Activated CD8-positive, alpha-beta memory T cell treated with anti-CD3 and anti-CD28 coated beads for 4 hours (primary cell): ENCODE measurements at places on chromosomes 16 and 17.

DNA sequence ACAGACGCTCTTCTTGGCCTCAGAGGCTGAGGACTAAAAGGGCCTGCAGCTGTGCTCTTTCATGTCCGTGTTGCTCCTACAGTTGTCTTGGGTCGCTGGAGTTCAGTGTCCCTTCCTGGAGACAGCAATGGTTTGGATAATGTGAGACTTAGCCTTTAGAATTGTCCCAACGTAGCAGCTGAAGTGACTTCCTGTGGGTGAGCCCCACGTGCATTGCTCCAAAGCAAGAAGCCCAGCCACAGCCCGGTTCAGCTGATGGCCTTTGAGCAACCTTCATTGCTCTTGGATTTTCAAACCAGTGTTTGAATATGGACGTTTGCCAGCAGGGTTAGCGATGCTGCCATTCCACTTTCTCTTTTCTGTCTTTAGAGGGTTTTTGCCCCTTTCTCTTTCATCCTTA is 19.7 kb downstream of the TMEM11 start:
- no peak for DNase-seq

- no peak for DNase-seq
Observed at GRCh38 chr17:50037321-50038107, 18.4 kb upstream of the ITGA3 start.

DNA sequence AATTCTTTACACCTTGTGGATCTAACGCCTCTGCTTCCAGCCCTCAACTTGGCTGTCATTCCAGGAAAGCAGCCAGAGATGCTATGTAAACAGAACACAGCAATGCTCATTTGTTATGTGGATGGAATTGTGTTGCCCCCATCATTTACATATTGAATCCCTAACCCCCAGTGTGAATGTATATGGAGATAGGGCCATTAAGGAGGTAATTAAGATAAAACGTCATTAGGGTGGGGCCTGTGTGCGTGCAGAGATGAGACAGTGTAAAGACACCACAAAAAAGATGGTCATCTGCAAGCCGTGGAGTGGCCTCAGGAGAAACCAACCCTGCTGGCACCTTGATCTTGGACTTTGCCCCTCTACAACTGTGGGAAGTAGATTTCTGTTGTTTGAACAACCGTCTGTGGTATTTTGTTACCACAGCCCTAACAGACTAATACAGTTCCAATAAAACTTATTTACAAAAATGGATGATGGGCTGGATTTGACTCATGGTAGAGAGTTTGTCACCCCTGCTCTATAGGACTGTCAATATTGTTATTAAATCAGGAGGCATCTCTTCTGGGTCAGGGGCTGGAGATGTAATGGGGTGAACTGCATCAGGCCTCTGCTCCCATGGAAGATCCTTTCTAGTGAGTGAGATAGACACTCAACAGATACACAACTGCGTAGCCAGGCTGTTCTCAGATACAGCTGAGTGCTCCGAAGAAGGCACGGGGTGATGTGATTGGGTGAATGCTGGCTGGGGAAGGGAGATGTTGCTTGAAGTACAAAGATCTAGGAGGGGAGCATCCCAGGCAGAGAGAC is 339.0 kb downstream of the SNX29 start:
- no peak for DNase-seq

GRCh38 chr17:35119370-35120165 is at the start of gene RAD51D:
Gene RAD51D, minus strand, starts transcription at chr17:35119860. Its CDS starts 247 bp downstream, at chr17:35119613.
- DNase-seq, result peak; percentile 61

- no peak for DNase-seq
Observed at GRCh38 chr17:17088541-17089525, 46.6 kb downstream of the MPRIP start.

DNA sequence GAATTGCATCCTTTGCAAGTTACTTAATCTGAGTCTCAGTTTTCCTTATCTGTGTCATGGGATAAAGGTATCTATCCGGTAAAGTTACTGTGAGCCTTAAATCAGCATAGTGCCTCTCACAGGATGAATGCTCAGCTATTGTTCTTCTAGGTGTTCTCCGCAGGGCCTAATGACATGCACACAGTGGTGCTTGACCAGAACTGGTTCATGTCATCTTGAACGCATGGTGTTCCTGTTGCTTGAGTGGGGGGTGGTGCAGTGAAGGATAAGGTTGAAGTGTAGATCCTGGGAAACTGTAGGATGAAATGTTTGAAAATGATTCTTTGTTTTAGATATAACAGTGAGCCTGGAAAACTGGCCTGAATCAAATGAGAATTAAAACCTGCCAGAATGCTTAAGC is 4.0 kb downstream of the KRT40 start:
- no peak for DNase-seq

- no peak for DNase-seq
Observed at GRCh38 chr16:68088130-68088972, 3.2 kb downstream of the NFATC3 start.

- peak; percentile 54 for DNase-seq
Observed at GRCh38 chr17:1629504-1630310, 1.1 kb upstream of the SLC43A2 start.
